Esophagus squamous epithelium (tissue), 5 donors: ENCODE measurements at places on chromosomes 2 and 18. TPM values are rescaled to one million over a fixed set of nuclear protein-coding genes. Genes with fewer than 3 reads are reported as not detected.

- DNase-seq: no peak
Observed at GRCh38 chr2:99140056-99140859, 1.2 kb upstream of the C2orf15 start.

DNA sequence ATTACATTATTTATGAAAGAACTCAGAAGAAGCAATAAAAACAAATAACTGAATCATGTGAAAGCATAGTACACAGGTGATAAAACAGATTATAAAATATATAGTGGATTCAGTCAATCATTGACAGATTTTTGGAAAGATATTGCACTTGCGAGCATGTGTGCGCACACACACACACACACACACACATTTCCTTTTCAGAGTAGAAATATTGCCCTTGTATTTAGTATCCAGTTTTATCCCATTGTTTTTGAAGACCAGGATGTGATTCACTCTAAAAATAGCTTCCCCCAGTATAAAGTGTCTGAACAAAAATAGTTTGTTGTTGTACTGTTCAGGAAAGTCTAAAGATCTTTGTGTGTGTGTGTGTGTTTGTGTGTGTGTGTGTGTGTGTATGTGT is 145.5 kb downstream of the CALCRL start:
- DNase-seq: no peak

Gene ZNF24
- 30.3 TPM for total RNA-seq

Gene BOK
- total RNA-seq: 49.0 TPM

GRCh38 chr18:26574958-26575864 is 26.9 kb upstream of the KCTD1 start:
- no peak for DNase-seq
